ENCODE measurements at places on chromosomes 5 and 9. TPM values are rescaled to one million over a fixed set of nuclear protein-coding genes. Genes with fewer than 3 reads are reported as not detected.

- H3K27me3 ChIP-seq, result no peaks in the 10 kb centered on the region
- no peak overlapping the region for H3K27ac ChIP-seq
- DNase-seq, result no peak
- H3K4me3 ChIP-seq, result no peak overlapping the region
- H3K4me1 ChIP-seq, result peaks cover 26% of the 10 kb centered on the region
Measured at GRCh38 chr9:73165911-73166310, 14.2 kb downstream of the ANXA1 start.

DNA sequence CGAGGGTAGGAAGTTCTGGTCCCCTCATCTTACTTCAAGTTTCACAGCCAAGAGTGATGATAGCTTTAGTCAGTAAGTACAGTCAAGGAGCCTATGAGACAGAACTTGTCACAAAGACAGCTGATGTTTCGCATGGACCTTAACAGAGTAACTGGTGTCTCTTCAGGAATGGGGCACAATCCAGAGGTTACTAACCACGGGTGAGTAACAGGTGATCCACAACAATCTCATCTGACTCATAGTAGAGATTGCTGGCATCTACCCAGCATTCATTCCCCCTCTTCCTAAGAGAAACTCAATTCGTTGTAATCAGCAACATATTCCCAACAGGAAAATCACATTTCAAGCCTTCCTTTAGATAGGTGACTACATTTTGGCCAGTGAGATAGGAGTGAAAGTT is 126.7 kb downstream of the SNX18 start:
- peaks cover 51% of the 10 kb centered on the region for H3K4me1 ChIP-seq
- H3K27me3 ChIP-seq, result no peaks in the 10 kb centered on the region
- DNase-seq, result no peak

DNA sequence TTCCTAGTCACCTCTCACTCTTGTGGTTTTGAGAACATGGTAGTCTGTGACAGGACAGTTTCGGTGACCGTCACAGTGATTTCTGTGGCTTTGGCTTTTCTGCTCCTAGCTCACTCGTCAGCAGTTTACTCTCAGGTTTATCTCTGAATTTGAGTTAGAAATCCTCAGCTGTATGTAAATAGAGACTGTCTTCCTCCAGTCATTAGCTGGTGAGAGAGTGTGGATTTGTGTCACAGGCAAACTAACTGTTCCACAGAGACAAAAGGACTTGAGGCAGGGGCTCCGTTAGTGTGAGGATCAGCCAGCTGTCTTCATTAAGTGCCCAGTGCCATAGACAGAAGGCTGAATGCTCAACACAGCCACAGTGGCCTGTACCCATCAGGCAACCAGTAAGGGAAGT is 131.4 kb downstream of the CD180 start:
- H3K27ac ChIP-seq, result no peak overlapping the region
- H3K36me3 ChIP-seq, result peaks cover 10% of the 10 kb centered on the region
- H3K4me1 ChIP-seq, result peaks cover 8% of the 10 kb centered on the region
- peak; percentile 66 for DNase-seq
- H3K4me3 ChIP-seq, result no peak overlapping the region

GRCh38 chr5:158063052-158063451 is 204.1 kb upstream of the CLINT1 start:
- H3K4me3 ChIP-seq, result no peak overlapping the region
- H3K27me3 ChIP-seq, result peaks cover 38% of the 10 kb centered on the region
- DNase-seq, result no peak
- no peaks in the 10 kb centered on the region for H3K4me1 ChIP-seq

GRCh38 chr9:17660158-17660557 is 81.3 kb downstream of the SH3GL2 start:
- no peak overlapping the region for H3K4me3 ChIP-seq
- H3K4me1 ChIP-seq, result no peaks in the 10 kb centered on the region
- H3K27me3 ChIP-seq, result no peaks in the 10 kb centered on the region
- H3K27ac ChIP-seq, result no peak overlapping the region
- H3K36me3 ChIP-seq, result no peaks in the 10 kb centered on the region

- H3K27me3 ChIP-seq, result peaks cover 3% of the 10 kb centered on the region
- no peak overlapping the region for H3K27ac ChIP-seq
- DNase-seq, result no peak
- no peak overlapping the region for H3K4me3 ChIP-seq
- H3K36me3 ChIP-seq, result no peaks in the 10 kb centered on the region
Measured at GRCh38 chr5:173642895-173643481, 26.5 kb upstream of the BOD1 start.

DNA sequence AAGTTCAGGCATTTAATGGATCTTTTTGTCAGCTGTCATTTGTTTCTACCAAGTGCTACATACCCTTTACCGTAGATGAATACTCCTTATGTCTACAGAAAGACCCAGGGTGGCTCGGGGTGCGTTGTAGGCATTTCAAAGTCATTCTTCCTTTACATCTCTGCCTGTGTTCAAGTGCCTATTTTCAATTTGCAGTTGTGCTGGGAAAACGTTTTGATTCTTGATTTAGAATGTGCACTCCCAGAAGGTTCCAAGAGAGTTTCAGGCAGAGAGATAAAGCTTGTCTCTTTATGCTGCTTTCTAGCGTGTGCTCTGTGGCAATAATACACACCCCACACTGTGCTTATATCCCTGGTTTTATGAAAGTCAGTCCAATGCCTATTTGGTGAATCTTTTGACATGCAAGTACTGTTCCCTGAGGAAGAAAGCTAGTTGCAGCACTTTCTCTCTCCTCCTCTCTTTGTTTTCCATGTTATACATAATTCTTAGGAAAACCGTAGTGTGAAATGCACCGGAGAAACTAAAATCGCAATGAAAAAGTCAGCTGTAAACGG is 828.1 kb upstream of the ZNF608 start:
- no peaks in the 10 kb centered on the region for H3K4me1 ChIP-seq
- no peak for DNase-seq
- no peak overlapping the region for H3K27ac ChIP-seq
- H3K4me3 ChIP-seq, result no peak overlapping the region
- no peaks in the 10 kb centered on the region for H3K36me3 ChIP-seq

- no peak overlapping the region for H3K27ac ChIP-seq
- peaks cover 15% of the 10 kb centered on the region for H3K27me3 ChIP-seq
- H3K36me3 ChIP-seq, result no peaks in the 10 kb centered on the region
- peaks cover 14% of the 10 kb centered on the region for H3K4me1 ChIP-seq
Measured at GRCh38 chr9:19473605-19474004, 64.8 kb downstream of the ACER2 start.

GRCh38 chr5:103019804-103020203 is 100.1 kb downstream of the GIN1 start:
- H3K27ac ChIP-seq, result no peak overlapping the region
- no peak overlapping the region for H3K4me3 ChIP-seq
- peaks cover 14% of the 10 kb centered on the region for H3K4me1 ChIP-seq
- no peak for DNase-seq

- no peaks in the 10 kb centered on the region for H3K36me3 ChIP-seq
- DNase-seq, result peak; percentile 59
- H3K4me1 ChIP-seq, result peaks cover 16% of the 10 kb centered on the region
- no peak within 1 kb of the TSS for H3K4me3 ChIP-seq
- no peaks in the 10 kb centered on the region for H3K27me3 ChIP-seq
- peak within 1 kb of the TSS; percentile 40 for H3K27ac ChIP-seq
Measured at GRCh38 chr9:97938081-97938644, at the start of gene HEMGN. HEMGN (minus strand) TSS chr9:97938172; CDS start chr9:97938136, 36 bp downstream.

DNA sequence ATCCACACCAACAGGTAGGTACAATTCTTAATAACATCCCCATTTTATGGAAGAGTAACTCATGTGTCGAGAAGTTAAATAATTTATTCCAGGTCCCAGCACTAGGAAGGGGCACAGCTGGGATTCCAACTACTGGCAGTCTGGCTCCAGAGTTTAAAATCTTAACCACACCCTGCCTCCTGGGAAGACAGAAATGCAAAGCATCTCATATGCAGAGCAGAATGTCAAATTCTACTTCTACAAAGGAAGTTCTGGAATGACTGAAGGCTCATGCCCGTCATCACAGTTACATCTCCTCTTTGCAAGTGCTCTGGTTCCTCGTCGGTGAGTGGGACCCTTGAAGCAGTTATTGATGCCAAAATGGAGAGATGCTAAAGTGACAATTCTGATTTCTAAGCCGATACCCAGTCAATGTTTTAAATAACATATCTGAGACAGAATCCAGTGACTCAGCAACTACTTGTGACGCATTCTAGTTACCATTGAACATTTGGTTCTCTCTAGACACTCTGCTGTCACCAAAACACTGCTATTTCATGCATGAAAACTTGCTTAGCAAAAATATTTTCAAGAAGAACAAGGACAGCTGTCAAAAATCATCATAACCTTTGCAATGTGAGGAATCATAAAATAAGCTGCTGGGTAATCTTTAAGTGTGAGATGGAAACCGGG is 412.7 kb downstream of the CTNND2 start:
- no peak for DNase-seq
- no peak overlapping the region for H3K27ac ChIP-seq
- no peaks in the 10 kb centered on the region for H3K4me1 ChIP-seq
- H3K36me3 ChIP-seq, result no peaks in the 10 kb centered on the region
- no peak overlapping the region for H3K4me3 ChIP-seq
- no peaks in the 10 kb centered on the region for H3K27me3 ChIP-seq

DNA sequence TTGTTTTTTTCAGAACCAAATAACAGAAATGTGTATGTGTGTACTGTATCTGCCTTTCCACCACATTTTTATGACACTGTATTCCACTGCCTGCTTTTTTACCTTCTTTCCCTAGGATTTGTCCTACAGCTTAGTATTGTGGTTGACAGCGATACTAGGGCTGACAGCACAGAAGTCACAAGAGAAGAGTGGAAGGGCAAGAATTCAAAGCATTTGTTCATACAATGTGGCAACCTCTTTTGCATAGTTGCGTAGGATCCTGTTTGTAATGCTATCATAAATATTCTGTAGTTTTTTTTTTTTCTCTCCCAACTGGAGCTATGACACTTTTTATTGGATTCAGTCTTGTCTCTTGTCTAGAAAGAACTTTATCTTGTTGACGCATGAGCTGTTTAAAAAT is 5.6 kb upstream of the BNIP1 start:
- H3K36me3 ChIP-seq, result no peaks in the 10 kb centered on the region
- H3K4me3 ChIP-seq, result no peak overlapping the region
- H3K4me1 ChIP-seq, result no peaks in the 10 kb centered on the region
- H3K27ac ChIP-seq, result no peak overlapping the region
- no peak for DNase-seq
- H3K27me3 ChIP-seq, result no peaks in the 10 kb centered on the region

- peaks cover 35% of the 10 kb centered on the region for H3K4me1 ChIP-seq
- no peaks in the 10 kb centered on the region for H3K27me3 ChIP-seq
- no peak for DNase-seq
- H3K27ac ChIP-seq, result peak overlapping the region; percentile 27
- H3K36me3 ChIP-seq, result peaks cover 8% of the 10 kb centered on the region
- H3K4me3 ChIP-seq, result no peak overlapping the region
Measured at GRCh38 chr9:97900738-97901565, 21.3 kb downstream of the TRMO start.

DNA sequence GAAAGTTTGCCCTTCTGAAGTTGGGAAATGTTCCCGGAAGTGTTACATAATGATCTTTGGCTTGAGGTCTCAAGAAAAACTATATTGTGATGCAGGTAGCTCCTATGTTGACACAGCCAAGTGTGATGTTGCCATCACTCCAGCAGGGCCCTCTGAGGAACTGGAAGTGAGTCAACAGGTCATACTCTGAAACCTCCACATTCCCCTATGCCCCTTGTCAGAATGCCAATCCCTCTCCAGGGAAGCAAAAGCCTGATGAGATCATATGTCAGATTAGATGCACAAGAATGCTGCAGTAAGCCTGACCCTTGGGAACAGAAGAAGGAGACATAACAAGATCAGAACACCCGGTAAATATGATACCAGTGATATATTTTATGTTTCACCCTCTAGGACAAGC is 66.8 kb upstream of the ITGA2 start:
- H3K4me1 ChIP-seq, result peaks cover 8% of the 10 kb centered on the region
- H3K27ac ChIP-seq, result no peak overlapping the region
- H3K4me3 ChIP-seq, result no peak overlapping the region
- peaks cover 14% of the 10 kb centered on the region for H3K36me3 ChIP-seq
- H3K27me3 ChIP-seq, result no peaks in the 10 kb centered on the region

DNA sequence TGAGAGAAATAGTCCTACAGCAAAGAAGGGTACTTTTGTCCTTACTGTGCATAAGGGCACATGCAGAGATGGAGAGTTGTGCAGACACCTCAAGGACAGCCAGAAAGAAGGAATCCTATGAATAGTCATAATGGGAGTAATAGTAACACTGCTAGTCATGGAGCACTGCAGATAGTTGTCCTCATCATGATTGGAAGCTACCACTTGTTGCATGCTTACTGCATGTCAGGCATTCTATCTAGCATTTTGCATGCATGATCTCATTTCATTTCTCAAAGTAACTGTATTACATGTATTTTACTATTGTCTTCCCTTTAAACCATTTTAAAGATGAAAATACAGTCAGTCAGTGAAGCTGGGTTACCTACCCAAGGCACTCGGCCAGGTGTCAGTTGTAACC is 81.3 kb downstream of the PIK3R1 start:
- H3K4me3 ChIP-seq, result no peak overlapping the region
- no peak overlapping the region for H3K27ac ChIP-seq
- H3K4me1 ChIP-seq, result peaks cover 39% of the 10 kb centered on the region
- H3K27me3 ChIP-seq, result no peaks in the 10 kb centered on the region
- H3K36me3 ChIP-seq, result peaks cover 82% of the 10 kb centered on the region

GRCh38 chr9:36036253-36036779 is 397 bp upstream of the RECK start:
- peaks cover 25% of the 10 kb centered on the region for H3K27me3 ChIP-seq
- H3K27ac ChIP-seq, result peak overlapping the region; percentile 32
- DNase-seq, result no peak
- no peaks in the 10 kb centered on the region for H3K36me3 ChIP-seq
- H3K4me3 ChIP-seq, result peak overlapping the region; percentile 81

- DNase-seq, result peak; percentile 56
- peaks cover 47% of the 10 kb centered on the region for H3K4me1 ChIP-seq
- H3K27me3 ChIP-seq, result no peaks in the 10 kb centered on the region
- no peak overlapping the region for H3K4me3 ChIP-seq
Measured at GRCh38 chr9:20504930-20505329, 117.4 kb downstream of the MLLT3 start.

GRCh38 chr5:89844548-89844947 is 565.0 kb downstream of the CETN3 start:
- no peaks in the 10 kb centered on the region for H3K36me3 ChIP-seq
- no peak for DNase-seq
- H3K27me3 ChIP-seq, result no peaks in the 10 kb centered on the region
- H3K27ac ChIP-seq, result no peak overlapping the region
- no peaks in the 10 kb centered on the region for H3K4me1 ChIP-seq
- H3K4me3 ChIP-seq, result no peak overlapping the region

DNA sequence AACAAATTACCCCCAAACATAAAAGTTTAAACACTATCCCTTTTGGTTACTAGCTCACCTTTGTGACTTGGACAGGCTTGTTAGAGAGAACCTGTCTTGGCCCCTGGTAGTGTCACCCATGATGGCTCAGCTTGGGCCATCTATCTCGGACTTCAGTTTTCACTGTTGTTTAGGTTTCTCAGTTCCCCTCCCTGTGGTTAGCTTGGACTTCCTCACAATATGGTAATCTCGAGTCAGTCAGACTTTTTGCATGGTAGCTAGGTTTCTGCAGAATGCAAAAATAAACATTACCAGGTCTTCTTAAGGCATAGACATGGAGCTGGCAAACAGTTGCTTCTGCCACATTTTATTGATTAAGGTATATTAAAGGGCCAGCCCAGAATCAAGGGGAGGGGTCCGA is 324.3 kb upstream of the RORB start:
- no peak overlapping the region for H3K4me3 ChIP-seq
- H3K27ac ChIP-seq, result no peak overlapping the region
- no peaks in the 10 kb centered on the region for H3K27me3 ChIP-seq
- DNase-seq, result no peak
- H3K36me3 ChIP-seq, result no peaks in the 10 kb centered on the region
- peaks cover 4% of the 10 kb centered on the region for H3K4me1 ChIP-seq

Gene GAS1
- 0.07 TPM for total RNA-seq

Gene ATP10B
- not detected for total RNA-seq

Gene SPRY4
- 0.14 TPM for total RNA-seq

Gene HSPB3
- total RNA-seq, result not detected

Gene LRRC19
- total RNA-seq, result not detected

Gene SLC34A1
- total RNA-seq, result 0.19 TPM

Gene CDC20B
- 0.75 TPM for total RNA-seq
